Left lung (tissue), 14 donors: ENCODE measurements at places on chromosomes 4 and X. TPM values are rescaled to one million over a fixed set of nuclear protein-coding genes. Genes with fewer than 3 reads are reported as not detected.
A peak's percentile ranks its signal among the peaks of the same experiment; 100 is the strongest.

DNA sequence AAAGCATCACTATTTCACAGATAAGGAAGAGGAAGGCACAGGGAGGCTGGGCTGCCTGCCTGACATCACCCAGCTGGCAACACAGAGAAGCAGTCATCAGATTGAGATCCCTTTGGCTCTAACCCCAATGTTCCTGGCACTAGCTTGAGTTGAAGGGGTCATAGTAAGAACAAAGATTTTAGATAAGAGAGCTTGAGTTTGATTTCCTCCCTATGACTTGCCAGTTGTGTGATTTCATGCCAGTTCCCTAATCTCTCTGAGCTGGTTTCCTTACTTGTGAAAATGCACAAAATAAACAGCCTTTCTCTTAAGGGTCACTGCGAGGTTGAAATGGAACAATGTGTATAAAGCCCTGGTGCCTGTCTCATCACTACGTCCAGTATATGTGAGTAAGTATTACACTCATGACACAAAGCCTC is 475.4 kb upstream of the HS3ST1 start:
- H3K27me3 ChIP-seq, result no peaks in the 10 kb centered on the region
- no peaks in the 10 kb centered on the region for H3K4me1 ChIP-seq

KLB gene
- 2.2 TPM for total RNA-seq

GRCh38 chr4:98510757-98511517 is 147.5 kb downstream of the TSPAN5 start:
- no peaks in the 10 kb centered on the region for H3K36me3 ChIP-seq
- H3K27ac ChIP-seq, result peak overlapping the region; percentile 55
- H3K4me1 ChIP-seq, result peaks cover 2% of the 10 kb centered on the region
- no peaks in the 10 kb centered on the region for H3K27me3 ChIP-seq
- DNase-seq, result no peak

GRCh38 chrX:68725756-68726365 is 78.4 kb downstream of the STARD8 start:
- H3K4me1 ChIP-seq, result no peaks in the 10 kb centered on the region
- H3K27ac ChIP-seq, result no peak overlapping the region
- DNase-seq, result no peak
- H3K27me3 ChIP-seq, result peaks cover 4% of the 10 kb centered on the region
- H3K4me3 ChIP-seq, result no peak overlapping the region
- no peaks in the 10 kb centered on the region for H3K36me3 ChIP-seq

- DNase-seq, result no peak
- H3K36me3 ChIP-seq, result no peaks in the 10 kb centered on the region
- no peaks in the 10 kb centered on the region for H3K27me3 ChIP-seq
- peaks cover 2% of the 10 kb centered on the region for H3K4me1 ChIP-seq
- H3K27ac ChIP-seq, result peak overlapping the region; percentile 37
Observed at GRCh38 chrX:110015032-110015431, 12.1 kb downstream of the TMEM164 start.

MAGEB6 gene
- total RNA-seq, result not detected

DNA sequence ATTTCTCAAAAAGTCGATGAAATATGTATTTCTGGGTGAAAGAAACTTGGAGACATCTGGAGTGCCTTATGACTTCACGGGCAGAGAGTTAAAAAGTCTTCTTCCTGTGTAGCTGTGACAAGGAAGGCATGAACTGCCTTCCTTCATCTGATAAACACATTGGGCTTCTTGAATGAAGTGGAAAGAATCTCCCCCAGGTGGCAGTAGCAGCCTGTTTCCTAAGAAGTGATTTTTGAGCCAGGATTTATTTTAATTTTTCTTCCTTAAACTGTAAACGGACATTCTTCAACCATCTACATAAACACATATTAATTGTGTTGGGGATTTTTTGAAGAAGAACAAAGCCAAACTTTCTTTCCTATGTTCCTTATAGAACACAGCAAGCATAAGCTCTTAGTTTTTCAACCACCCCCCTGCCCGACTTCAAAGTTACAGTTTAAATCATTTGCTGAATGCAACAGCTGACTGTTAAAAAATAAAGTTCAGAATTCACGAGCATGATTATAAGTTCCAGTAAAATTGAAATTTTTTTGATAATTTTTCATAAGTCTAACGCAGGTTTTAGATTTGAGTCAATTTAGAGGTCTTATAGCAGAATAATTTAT is 980 bp upstream of the GIMD1 start:
- no peak overlapping the region for H3K4me3 ChIP-seq
- DNase-seq, result peak; percentile 44
- no peaks in the 10 kb centered on the region for H3K27me3 ChIP-seq
- H3K36me3 ChIP-seq, result no peaks in the 10 kb centered on the region
- H3K4me1 ChIP-seq, result peaks cover 5% of the 10 kb centered on the region

APEX2 gene
- 19.8 TPM for total RNA-seq

DNA sequence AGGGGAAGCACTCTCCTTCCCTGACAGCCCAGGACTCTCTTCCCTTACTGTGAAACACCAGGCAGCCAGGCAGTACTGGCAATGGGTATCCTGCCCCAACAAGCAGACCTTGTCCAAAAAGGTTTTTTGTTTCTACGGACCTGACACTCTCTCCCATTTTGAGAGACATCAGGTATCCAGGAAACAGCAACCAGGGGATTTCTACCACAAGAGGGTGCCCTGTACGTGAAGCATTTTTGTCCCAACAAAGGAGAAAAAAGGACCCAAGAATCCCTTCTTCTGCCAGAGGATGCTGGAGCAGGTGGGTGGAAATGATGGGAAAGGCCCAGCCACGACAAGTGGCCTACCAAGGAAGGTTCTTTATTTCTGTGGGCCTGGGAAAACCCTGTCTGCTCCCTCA is 65.7 kb upstream of the FGF13 start:
- no peaks in the 10 kb centered on the region for H3K4me1 ChIP-seq
- no peaks in the 10 kb centered on the region for H3K36me3 ChIP-seq
- H3K4me3 ChIP-seq, result no peak overlapping the region
- DNase-seq, result no peak

KLHL34 gene
- not detected for total RNA-seq

- no peak for DNase-seq
- no peak overlapping the region for H3K4me3 ChIP-seq
- no peaks in the 10 kb centered on the region for H3K27me3 ChIP-seq
- H3K36me3 ChIP-seq, result no peaks in the 10 kb centered on the region
- H3K27ac ChIP-seq, result no peak overlapping the region
Observed at GRCh38 chr4:123696687-123697086, 300.1 kb downstream of the SPRY1 start.

ADH1B gene
- total RNA-seq, result 312 TPM

DNA sequence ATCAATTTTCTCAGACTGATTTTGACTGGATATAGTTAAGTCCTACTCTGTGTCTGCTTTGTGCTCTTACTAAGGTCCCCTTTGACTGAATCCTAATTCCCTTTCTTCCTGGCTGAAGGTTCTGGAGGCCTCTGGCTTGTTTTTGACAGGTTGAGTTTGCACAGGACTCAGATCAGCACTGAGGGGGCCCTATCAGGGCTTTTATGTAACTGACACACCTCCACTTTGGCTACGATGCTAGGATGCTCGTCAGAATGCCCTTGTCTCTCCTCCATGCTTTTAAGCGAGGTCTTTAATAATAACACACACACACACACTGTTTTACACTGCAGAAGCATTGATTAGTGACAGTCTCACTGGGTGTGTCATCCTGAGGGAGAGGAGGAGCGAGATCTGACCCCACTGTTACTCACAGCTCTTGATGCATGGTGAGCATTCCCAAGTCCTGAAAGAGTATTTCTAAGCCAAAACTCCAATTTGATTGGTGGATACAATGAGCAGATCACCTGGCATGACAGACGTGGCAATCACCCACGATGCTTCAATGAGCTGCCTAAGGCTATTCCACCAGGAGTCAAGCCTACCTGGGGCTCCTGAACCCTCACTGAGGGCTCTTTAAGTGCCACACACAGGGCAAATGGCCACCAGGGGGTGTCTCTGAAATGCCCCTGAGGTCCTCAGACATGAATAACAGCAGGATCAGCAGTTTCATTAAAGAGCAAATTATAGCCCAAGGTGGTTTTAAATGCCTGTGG is 130.4 kb upstream of the CPEB2 start:
- DNase-seq, result no peak
- no peaks in the 10 kb centered on the region for H3K27me3 ChIP-seq
- no peak overlapping the region for H3K27ac ChIP-seq
- no peak overlapping the region for H3K4me3 ChIP-seq

CXCR3 gene
- total RNA-seq, result 1.7 TPM

BMX gene
- 3.8 TPM for total RNA-seq

ARHGAP6 gene
- total RNA-seq, result 12.9 TPM

DNA sequence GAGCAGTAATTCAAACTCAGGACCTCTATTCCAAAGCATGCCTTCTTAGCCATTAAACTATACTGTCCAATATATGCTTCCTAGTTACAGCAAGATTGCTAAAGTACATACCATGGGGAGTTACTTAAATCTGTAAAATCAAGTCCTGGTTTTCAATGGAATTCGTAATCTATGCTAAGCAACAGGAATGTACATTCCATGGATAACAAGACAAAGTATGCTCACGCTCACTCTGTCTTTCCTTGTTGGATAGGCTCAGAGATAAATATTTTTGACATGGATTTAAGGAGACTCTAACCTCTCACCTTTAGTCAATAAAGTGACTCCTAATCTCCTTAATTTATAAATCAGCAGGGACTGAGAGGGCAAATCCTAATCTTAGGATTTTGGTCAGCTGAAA is 47.3 kb upstream of the STK26 start:
- DNase-seq, result no peak
- H3K4me1 ChIP-seq, result no peaks in the 10 kb centered on the region
- H3K4me3 ChIP-seq, result no peak overlapping the region
- no peaks in the 10 kb centered on the region for H3K36me3 ChIP-seq
- H3K27me3 ChIP-seq, result no peaks in the 10 kb centered on the region
- H3K27ac ChIP-seq, result no peak overlapping the region

TFDP3 gene
- not detected for total RNA-seq

- H3K4me3 ChIP-seq, result no peak overlapping the region
- H3K36me3 ChIP-seq, result no peaks in the 10 kb centered on the region
- H3K27me3 ChIP-seq, result peaks cover 4% of the 10 kb centered on the region
- H3K4me1 ChIP-seq, result no peaks in the 10 kb centered on the region
- no peak overlapping the region for H3K27ac ChIP-seq
Observed at GRCh38 chrX:15606136-15606535, 5.4 kb upstream of the ACE2 start.

GRCh38 chr4:99998062-99998867 is 48.2 kb upstream of the H2AZ1 start:
- H3K4me1 ChIP-seq, result no peaks in the 10 kb centered on the region
- no peaks in the 10 kb centered on the region for H3K36me3 ChIP-seq
- no peak overlapping the region for H3K4me3 ChIP-seq
- H3K27ac ChIP-seq, result no peak overlapping the region
- DNase-seq, result no peak

SPANXB1 gene
- total RNA-seq, result not detected

- no peaks in the 10 kb centered on the region for H3K36me3 ChIP-seq
- H3K4me1 ChIP-seq, result no peaks in the 10 kb centered on the region
- H3K27ac ChIP-seq, result no peak overlapping the region
- H3K27me3 ChIP-seq, result no peaks in the 10 kb centered on the region
- no peak for DNase-seq
Observed at GRCh38 chr4:61468024-61468720, 268.0 kb downstream of the ADGRL3 start.

DNA sequence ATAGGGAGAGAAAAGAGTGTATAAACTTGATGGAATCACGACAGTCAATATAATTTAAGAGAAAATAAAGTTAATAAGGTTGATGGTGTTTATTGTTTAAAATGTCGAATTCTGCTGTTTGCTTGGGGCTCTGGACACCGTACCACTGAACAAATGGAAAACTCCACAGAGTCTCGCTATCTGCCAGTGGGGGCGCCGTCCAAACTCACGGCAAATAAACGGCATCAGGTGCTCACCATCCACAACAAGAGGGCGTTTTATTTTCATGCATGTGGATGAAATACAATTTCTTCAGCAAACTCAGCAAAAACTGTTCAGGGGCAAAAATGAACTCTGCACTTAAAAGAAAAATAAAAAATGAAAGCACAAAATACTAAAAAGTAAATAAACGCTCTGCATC is 46.6 kb upstream of the FAM47C start:
- H3K4me3 ChIP-seq, result no peak overlapping the region
- peaks cover 53% of the 10 kb centered on the region for H3K27me3 ChIP-seq
- DNase-seq, result no peak
- no peaks in the 10 kb centered on the region for H3K4me1 ChIP-seq
- H3K27ac ChIP-seq, result no peak overlapping the region

TLR8 gene
- 5.7 TPM for total RNA-seq
